CD4-positive, alpha-beta memory T cell (primary cell): ENCODE measurements at places on chromosomes 16 and 17.

- no peak for DNase-seq
These were observed 908.4 kb downstream of the KCNJ18 start for GRCh38 chr17:22600644-22601298.

DNA sequence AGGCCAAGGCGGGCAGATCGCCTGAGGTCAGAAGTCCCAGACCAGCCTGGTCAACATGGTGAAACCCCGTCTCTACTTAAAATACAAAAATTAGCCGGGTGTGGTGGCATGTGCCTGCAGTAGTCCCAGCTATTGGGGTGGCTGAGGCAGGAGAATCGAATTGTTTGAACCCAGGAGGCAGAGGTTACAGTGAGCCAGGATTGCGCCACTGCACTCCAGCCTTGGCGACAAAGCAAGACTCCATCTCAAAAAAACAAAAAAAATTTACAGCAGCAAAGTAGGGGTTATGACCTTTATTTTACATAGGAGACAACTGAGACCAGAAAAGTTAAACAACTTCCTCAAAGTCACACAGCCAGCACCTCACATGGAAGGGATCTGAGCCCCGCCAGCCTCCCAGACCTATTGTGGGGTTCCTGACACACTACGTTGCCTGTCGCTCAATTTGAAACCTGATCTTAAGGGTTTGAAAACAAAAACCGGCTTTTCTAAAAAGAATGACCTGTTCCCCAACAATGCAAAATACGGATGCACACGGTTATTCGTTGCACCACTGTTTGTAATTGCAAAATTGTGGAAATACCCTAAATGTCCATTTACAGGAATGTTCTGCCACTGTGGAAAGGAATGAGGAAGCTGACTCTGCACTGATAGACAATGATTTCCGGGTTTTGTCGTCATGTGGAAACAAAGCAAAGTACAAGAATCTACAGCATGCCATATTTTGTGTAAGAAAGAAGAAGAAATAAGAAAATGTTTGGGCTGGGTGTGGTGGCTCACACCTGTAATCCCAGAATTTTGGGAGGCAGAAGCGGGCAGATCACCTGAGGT lies 77.2 kb downstream of the CNGB1 start:
- DNase-seq: no peak

DNA sequence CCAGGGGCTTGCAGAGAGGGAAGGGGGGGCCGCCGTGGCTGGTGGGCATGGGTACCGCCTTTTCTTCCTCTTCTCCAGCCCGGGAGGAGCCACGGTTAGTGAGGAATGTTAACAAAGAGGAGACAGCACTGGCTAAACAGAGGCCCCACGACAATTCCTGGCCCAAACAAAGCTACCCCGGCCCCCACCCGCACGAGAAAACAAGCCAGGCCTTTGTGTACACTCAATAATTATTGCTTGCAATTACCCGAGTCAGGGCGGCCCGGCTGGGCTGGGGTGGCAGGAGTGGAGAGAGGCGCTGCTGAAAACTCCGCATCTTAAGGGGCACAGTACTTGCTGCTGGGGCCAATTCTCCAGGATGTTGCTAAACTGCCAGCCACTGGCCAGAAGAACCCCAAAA lies 56.4 kb downstream of the IRX5 start:
- no peak for DNase-seq

- DNase-seq: no peak
These were observed at the start of gene CD300C for GRCh38 chr17:74545843-74546230. TSS of gene CD300C (minus strand) at chr17:74546115. CDS start at chr17:74545782, 333 bp downstream.

DNA sequence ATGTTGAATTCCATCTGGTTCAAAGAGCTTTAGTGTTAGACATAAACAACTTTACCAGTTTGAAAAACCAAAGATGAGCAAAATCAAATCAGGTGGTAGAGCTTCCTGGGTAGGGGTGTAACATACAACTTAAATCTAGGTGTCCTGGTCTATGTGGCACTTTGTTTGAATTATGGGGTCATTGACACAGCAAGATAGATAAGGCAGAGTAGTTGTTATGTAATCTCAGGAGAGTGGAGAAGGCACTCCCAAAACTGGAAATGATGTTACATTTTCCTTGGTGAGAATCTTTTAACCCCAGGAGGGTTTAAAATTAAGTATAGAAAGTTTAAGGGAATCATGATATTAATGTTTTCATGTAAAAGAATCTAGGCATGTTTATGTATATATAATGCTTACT lies 31.9 kb downstream of the CCDC42 start:
- DNase-seq: no peak

DNA sequence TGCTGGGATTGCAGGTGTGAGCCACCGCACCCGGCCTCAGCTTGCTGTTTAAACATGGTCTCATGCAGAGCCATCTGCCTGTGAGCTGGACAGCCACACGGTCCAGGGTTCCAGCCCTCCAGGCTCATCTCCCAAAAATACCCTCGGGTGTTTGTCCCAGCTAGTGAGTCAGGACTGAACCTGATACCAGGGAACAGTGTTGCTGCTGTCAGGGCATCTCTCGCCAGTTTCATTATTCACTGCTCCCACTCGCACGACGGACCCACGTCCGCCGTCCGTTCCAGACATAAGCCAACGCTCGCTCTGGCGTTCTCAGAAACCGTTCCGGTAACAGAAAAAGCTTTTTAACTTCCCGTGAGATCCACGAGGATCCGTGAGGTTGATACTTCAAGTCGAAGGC lies 77.6 kb downstream of the NXN start:
- DNase-seq: no peak

DNA sequence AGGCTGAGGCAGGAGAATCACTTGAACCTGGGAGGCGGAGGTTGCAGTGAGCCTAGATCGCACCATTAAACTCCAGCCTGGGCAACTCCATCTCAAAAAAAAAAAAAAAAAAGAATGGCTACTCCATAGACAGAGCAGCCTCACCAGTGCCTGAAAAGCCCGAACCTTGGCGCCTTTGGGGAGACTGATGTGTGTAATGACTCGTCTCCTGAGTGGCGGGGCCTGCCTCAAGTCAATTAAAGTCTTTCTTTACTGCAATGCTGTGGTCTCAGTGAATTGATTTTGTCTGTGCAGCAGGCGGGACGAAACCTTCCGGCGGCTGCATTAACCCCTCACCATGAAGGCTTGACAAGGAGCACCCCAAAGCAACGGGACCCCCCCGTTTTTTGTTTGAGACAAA lies 3.5 kb upstream of the UQCC4 start:
- no peak for DNase-seq

DNA sequence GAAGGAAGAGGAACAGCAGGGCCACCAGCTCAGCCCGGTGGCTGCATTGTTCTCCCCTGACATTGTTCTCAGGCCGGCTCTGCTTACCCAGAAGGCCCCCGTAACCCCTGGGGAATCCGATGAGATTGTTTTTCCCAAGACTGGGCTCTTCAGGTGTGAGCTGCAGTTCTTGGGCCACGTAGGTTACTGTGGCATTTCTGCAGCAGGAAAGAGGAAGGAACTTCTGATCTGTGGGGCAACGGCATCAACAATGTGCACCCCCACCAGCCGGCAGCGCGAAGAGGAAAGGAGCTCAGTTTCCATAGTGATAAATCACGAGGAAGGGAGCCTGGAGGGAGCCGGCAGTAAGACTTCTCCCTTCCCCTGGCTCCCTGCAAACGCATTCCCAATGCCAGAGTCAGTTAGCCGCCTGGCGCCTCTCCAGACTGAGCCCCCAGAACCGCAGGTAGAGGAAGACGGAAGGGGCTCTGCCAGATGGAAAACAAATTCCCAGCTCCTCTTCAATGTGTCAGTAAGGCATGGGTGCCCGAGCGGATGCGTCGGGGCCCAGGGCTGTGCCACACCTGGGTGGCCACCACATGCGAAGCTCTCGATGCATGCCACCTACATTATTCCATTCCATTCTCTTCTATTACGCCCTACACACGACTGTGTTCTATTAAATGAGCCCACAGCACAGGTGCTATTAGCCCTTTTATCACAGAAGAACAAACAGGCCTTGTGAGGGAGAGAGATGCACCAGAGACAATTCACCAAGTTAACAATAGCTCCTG lies 21.5 kb upstream of the PECAM1 start:
- DNase-seq: no peak

DNA sequence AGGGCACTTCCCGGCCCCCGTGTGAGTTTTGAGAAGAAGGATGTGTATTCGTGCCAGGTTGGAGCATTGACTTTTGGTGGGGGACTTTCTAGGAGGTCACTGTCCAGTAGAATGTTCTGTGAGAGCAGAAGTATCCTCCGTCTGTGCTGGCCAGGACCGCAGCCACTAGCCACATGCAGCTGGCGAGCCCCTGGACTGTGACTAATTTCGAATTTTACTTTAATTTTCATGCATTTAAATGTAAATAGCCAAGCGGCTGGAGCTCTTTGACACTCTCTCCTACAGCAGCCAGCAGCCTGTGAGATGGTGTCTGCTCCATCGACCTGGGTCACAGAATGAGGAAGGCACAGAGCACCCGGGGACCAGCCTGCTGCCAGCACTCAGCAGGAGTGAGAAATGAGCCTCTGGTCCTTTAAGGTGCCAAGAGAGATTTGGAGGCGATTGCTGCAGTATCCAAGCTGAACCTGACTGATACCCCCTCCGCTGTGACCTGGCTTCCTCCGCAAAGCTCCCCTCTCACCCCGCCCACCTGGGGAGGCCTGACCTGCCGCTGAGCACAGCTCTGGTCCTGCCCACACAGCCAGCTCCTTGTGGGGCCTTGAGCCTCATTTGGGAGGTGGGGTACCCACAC lies 7.8 kb downstream of the ATP2A3 start:
- DNase-seq: no peak

- DNase-seq: no peak
These were observed 3.2 kb downstream of the MPV17L start for GRCh38 chr16:15398618-15399316.

DNA sequence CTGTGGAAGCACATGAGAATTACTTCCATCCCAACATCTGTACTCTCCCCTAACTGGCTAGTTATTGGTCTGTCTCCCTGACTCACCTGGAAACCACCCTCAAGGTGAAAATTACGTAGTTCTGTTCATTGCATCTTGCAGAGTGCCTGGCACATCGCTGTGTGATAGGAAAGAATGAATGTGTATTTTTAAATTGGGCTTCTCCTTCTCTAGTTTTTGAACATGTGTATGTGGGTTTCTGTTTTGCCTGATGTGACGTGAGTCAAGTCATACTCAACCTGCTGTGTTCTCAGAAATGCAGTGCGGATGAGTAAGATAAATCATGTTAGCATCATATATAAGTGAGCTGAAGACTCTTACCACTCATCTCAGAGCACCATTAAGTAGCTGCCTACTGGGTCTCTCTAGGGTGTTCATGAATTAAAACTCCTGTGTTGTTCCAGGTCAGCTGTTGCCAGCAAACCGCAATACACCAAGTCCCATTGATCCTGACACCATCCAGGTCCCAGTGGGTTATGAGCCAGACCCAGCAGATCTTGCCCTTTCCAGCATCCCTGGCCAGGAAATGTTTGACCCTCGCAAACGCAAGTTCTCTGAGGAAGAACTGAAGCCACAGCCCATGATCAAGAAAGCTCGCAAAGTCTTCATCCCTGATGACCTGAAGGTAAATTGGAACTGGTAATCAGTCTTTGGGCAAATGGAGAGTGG lies 50.2 kb downstream of the HLF start:
- DNase-seq: no peak

GRCh38 chr16:77986011-77986740 lies 36.2 kb upstream of the CLEC3A start:
- no peak for DNase-seq

- no peak for DNase-seq
These were observed 2.1 kb upstream of the NAGS start for GRCh38 chr17:44002141-44002848.

- no peak for DNase-seq
These were observed 696.9 kb downstream of the KCNJ2 start for GRCh38 chr17:70865993-70866804.

GRCh38 chr16:27285676-27286196 lies 17.2 kb upstream of the NSMCE1 start:
- no peak for DNase-seq

DNA sequence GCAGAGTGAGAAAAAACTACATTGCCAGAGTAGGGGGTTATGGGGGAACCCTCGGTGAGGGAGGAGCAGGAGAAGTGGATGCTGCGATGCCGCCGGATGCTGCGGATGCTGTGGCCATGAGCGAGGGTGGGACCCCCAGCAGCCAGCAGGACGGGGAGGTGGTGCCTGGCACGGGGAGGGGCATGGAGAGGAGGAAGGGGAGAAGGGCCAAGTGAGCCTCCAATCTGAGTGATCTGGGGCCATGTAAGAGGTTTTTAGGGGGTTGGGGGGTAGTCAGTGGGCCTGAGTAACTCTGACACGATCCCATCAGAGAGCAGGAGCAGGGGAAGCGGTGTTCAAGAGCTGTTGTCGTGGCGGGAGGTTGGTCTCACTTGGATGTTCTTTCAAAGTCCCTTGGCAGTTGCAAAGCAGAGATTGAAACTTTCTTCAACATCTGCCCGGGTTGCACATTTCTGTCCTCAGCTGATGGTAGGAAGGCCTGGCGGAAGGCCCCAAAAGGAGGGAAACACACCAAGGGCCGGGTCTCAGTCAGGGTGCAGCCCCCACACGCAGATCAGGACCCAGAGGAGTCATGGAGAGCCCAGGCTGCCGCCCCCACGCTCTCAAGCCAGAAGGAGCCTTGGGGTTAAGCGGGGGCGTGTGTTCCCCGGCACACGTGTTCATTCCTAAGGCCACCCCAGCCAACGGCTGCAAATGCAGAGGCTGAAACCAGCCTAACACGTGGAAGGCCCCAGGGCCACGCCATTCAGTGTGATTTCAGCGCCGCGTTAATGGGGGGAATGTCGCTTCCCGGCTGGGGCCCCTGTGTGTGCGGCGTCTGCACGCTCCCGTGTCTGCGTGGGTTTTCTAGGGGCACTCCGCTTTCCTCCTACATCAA lies 81.7 kb downstream of the ZDHHC7 start:
- no peak for DNase-seq

DNA sequence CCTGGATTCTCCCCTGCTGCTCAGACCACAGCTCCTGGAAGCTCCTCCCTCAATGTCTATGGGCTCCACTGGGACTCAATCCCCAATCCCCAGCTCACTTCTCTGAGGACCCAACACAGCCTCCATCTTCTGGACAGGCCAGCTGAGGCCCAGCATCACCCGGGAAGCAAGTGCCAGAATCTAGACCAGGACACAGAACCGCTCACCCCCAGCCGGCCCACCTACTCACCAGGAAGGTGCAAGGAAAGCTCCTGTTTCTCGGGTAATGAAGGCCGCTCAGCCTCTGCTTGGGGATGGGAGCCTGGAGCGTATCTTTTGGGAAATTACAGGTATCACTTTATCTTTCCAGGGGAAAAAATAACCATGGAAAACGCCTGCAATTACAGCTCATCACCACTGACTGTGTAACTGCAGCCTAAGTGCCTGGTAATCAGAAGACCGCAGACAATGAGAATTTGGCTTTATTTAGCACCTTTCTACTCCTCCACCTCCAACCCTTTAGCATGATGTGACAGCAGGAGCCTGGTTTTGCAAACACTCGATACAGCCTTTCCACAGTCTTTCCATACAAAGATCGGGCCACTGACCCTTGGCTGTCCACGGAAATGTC lies 49.6 kb upstream of the RPL38 start:
- DNase-seq: no peak

- no peak for DNase-seq
These were observed 18.0 kb downstream of the PIK3R6 start for GRCh38 chr17:8849311-8850041.
